Right kidney (tissue), 9 donors: ENCODE measurements at places on chromosomes 5 and 9.

- DNase-seq: no peak
Measured at GRCh38 chr5:81830596-81830995, 79.7 kb upstream of the SSBP2 start.

DNA sequence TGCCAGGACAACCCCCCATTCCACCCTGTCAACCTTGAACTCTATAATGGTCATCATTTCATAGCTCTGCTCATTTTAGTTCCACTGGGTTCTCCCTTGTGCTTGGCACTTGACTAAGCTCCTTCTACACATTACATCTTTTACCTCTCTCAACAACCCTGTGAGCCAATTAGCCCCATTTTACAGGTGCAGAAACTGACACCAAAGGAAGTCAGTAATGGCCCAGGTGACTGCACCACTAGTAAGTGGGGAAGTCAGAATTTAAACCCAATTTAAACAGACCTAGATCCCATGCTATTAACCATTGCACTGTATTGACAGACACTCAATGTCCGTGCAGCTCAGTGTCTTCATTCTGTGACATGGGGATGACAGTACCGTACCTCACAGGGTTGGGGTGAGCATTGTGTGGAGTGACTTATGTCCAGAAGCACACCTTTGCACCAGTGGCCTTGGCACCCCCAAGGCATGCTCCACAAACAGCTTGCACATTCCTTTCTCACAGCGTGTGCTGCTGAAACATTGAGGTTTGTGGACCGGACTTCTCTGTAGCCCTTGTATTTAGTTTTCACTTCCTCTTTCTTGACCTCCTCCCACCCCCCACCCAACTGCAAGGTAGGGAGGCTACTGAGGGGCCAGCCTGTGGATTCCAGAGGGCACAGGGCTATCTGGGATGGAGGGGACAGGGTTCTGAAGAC, 23.1 kb downstream of the IRF1 start:
- DNase-seq: no peak

DNA sequence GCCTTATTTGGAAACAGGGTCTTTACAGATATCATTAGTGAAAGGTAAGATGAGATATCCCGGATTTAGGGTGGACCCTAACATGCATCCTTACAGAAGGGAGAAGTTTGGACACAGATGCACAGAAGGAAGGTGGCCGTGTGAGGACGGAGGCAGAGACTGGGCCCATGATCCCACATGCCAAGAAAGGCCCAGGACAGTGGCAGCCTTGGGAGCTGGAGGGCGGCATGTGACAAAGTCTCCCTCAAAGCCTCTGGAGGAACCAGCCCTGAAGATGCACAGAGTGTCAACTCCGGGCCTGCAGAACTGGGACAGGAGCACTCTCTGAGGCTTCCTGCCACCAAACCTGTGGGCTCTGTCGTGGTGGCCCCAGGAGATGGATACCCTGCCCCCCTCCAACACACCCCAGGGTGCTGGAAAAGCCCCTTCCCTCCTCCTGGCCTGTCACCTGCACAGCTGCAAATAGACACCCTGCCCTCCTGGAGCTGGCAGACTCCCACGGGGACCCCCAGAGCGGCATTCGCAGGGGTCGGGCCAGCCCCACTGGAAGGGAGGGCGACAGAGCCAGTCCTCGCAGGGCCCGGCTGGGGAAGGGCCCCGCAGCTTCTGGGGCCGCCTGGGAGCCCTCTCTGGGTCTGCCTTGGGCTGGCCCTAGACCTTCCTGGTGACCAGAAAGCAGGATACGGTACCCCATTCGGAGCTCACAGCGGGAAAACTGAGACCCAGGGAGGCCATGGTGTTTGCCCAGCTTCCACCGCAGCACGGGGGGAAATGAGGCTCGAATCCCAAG, 7.9 kb downstream of the NACC2 start:
- no peak for DNase-seq

DNA sequence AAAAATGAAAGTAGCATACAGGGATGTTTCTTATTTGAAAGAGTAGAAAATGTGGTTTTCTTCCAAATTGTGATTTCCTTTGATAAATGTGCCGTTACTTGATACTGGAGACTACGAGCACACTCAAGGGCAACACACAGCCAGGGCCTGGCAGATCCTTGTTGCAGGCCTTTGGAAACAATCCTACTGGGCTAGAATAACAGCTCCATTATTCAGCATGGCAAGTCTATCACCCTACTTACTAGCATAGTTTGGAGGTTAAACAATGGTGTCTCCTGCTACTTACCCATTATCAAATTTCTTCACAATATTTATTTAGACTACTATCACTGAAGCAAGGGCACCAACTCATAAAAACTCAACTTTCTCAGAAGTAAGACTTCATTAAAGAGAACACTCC, 140.8 kb upstream of the ZNF608 start:
- no peak for DNase-seq

DNA sequence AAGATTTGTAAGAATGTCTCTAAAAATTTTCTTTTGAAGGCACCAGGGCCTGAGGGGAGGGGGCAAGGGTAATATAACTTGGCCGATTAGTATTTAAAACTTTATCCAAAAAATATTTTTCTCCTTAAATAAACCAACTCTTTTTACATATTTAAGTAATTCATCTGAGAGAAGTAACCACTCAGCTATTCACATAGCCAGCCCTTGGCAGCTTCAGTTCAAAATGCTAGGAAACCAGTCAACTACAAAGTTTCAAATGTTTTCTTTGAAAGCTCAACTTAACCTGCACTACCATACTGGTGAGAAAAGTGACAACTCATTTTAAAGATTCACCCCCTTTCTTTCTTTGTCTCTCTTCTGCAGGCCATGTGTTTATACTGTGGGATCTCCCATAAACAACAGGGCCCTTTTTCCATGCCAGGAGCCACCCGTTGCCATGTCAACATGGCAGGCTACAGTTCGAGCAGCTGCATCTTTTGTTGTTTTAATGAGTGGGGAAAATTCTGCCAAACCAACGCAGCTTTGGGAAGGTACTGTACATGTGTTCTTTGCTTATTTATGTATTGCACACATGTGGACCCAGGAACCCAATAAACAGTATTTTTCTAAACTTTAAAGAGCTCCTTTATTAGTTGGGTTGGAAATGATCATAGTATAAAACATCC, 46.3 kb downstream of the AOPEP start:
- no peak for DNase-seq

DNA sequence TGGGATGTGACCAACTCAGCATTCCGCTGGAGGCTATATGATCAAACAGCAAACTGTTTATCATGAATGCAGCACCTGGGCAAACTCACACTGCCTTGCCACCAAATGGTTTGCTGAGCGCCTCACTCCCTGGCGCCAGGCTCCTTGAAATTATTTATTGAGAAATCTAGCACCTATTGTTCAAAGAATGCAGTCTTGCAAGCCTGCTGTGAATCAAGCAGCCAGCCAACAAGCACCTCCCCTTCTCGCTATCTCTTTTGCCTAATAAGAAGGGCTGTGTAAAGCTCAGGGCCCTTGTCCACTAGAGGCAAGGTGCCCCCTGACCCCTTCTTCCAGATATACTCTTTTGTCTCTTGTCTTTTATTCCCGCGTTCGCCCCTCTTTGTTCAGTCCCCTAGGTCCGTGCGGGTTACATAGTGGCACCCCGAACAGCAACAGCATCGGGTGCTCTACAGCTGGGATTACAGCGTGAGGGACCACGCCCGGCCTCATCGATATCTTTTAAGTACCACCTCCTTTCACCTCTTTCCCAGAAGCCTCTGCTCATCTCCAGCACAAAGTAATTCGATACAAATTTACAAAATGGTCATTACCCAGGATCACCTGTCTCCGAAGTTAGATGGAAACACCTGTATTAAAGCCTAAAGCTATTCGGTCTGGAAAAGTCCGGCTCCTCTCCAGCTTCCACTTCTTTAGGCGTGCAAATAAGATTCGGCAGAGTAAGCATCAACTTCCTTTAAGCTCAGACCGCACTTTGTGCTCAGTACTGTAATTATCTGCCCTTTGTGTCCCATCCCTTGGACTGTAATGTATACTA, 896 bp downstream of the RIGI start:
- DNase-seq: peak; percentile 29

GRCh38 chr9:86353655-86354010, 577 bp downstream of the TUT7 start:
- no peak for DNase-seq

DNA sequence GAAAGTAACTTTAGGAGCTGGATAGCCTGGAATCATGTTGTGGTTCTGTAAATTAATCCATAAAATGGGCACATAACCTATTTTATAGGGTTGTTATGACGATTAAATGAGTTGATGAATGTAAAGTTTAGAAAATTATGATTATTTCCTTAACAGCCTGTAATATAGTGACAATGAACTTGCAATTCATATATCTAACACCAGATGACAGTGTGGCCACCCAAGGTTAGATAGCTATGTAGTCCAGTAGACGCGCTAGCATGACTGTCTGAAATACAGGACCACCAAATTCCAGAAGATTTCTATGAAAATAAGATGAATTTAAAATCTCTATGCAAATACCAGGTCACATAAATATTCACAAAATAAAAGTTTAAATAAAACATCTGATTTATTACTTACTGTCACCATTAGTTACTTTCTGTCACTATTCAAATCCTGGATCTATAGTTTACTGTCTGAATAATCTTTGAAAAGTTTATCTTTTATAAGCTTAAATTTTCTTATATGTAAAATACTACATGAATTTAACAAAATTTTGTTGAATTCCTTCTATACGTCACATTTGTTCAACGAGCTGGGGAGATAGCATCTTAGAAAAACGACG, 26.1 kb upstream of the MACIR start:
- DNase-seq: no peak

- peak; percentile 14 for DNase-seq
Measured at GRCh38 chr5:75616371-75616881, 5.2 kb downstream of the ANKDD1B start.

DNA sequence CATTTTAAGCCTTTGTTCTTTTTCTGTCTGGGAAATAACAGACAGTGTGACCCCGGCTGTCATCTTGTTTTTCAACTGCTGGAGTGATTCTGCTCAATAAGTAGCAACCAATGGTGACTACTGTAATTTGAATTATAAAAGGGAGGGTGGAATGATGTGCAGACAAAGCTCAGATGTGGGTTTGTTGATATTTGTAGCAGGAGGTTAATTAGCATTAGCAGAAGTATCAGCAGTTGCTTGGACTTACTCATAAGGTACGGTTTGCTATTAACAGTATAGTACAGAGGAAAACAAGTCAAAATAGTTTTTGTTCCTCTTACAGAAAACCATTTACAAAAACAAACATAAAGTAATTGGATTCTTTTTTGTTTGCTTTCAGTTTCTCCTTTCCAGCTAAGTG, 140.4 kb downstream of the TUSC1 start:
- DNase-seq: no peak

DNA sequence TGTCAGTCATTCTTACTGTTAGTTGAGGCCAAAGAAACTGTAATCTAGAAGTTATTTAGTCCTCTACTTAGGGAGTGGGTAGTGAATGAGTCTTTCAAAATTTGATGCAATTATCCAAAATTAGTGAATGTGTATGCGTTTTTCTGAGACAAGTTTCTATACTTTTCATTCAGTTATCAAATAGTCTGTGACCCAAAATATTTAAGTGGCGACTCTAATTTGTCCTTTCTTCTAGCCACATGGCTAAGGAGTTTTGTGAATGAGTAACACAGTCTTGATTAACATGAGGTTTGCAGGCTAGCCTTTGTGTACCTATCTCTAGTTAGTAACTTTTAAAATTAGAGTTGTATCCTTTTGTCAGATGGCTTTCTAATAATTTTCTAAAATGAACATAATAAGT, 45.6 kb downstream of the COMMD10 start:
- no peak for DNase-seq

- DNase-seq: no peak
Measured at GRCh38 chr9:77554586-77555105, 93.5 kb downstream of the GNA14 start.

DNA sequence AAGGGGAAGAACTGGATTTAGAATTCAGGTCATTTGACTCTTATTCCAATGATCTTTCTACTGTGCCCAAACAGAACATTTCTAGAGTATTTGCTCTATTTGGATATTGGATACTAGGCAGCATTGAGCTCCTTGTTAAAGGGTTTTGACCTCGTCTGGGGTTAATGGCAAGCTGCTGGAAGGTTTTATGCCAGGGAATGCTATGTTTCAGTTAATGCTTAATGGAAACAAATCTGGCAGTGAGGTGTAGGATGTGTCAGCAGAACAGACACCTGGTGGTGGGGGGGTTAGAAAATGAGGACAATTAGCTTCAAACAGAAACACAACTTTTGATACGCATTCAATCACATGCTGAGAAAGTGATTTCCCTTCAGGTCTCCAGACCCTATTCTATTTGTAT, 51.5 kb downstream of the AGXT2 start:
- DNase-seq: no peak

- no peak for DNase-seq
Measured at GRCh38 chr9:137294091-137294680, 7.9 kb downstream of the NRARP start.

GRCh38 chr5:61449804-61450492, 117.9 kb downstream of the ZSWIM6 start:
- DNase-seq: no peak
